ENCODE measurements at places on chromosomes 1 and 21. TPM values are rescaled to one million over a fixed set of nuclear protein-coding genes. Genes with fewer than 3 reads are reported as not detected.

DNA sequence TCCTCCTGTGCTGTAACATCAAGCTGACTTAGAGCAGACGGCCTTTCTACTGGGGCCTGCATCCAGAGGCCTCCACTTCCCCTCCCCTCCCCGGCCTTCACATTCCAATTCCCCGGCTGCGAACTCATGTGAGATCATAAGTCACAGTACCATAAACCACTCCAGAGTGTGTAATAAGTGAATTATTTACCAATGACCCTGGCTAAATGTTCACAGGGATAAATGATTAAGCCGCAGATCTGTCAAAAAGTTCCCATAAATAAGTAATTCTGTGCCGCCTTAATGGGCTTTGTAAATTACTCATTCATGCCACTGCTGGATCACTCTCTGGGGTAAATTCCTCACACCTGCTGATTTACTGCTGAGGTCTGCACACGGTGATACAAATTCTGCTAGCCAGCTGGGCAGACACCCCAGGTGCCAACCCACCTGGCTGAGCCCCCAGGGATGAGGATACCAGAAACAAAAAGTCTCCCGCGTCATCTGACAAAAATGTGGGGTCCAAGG is 27.4 kb upstream of the KIRREL1 start:
- H3K36me3 ChIP-seq, result no peaks in the 10 kb centered on the region
- H3K4me3 ChIP-seq, result no peak overlapping the region
- DNase-seq, result no peak
- H3K27ac ChIP-seq, result no peak overlapping the region
- no peaks in the 10 kb centered on the region for H3K27me3 ChIP-seq

GRCh38 chr1:59379371-59379728 is 82.5 kb downstream of the FGGY start:
- no peak overlapping the region for H3K4me3 ChIP-seq
- no peaks in the 10 kb centered on the region for H3K36me3 ChIP-seq
- no peak overlapping the region for H3K27ac ChIP-seq
- no peaks in the 10 kb centered on the region for H3K27me3 ChIP-seq
- no peaks in the 10 kb centered on the region for H3K4me1 ChIP-seq
- DNase-seq, result no peak

GRCh38 chr1:180544050-180544449 is 14.7 kb upstream of the OVAAL start:
- H3K36me3 ChIP-seq, result no peaks in the 10 kb centered on the region
- no peaks in the 10 kb centered on the region for H3K27me3 ChIP-seq
- DNase-seq, result peak; percentile 61
- H3K4me3 ChIP-seq, result no peak overlapping the region

DNA sequence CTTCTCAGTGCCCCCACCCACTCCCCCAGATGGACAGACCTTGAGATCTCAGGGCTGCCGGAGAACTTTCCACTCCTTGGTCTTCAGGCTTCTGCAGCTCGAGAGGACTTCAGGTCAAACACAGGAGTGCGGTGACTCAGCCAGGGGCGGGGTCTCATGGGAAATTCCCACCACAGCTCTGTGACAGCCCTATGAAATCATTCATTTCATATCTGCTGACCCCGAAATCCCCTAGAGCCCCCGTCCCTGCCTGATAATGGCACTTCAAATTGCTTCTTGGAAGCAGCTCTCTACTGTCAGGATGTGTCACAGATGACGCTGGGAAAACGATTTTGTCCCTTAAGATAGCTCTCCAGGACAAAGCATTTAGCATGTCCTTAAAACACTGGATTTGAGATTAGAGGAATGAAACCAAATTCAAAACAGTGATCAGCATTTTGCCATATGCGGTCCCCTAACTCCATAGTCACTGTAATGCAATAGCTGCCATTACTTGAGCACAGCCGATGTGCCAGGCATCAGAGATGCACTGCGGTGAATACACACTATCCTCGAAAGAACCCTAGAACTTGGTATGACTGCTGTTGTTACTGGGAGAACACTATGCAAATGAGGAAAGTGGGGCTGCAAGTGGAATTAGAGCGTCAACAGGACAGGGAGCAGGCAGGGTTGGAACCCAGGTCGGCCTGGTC is at the start of gene TNFRSF9:
Gene TNFRSF9 (minus strand): TSS at position 95 of the 692 bp plus-strand sequence. CDS start 845 bp downstream, outside the sequence.
- DNase-seq, result no peak
- H3K36me3 ChIP-seq, result no peaks in the 10 kb centered on the region
- H3K27ac ChIP-seq, result no peak within 1 kb of the TSS
- peaks cover 6% of the 10 kb centered on the region for H3K4me1 ChIP-seq

GRCh38 chr1:241079047-241079446 is 278.0 kb downstream of the RGS7 start:
- no peaks in the 10 kb centered on the region for H3K27me3 ChIP-seq
- H3K4me3 ChIP-seq, result no peak overlapping the region
- DNase-seq, result no peak
- H3K27ac ChIP-seq, result no peak overlapping the region
- no peaks in the 10 kb centered on the region for H3K4me1 ChIP-seq

OLFML2B gene
- total RNA-seq, result 13.5 TPM

CADM3 gene
- total RNA-seq, result 3.3 TPM

Measured in thyroid gland (tissue), 4 donors.